Glomerular endothelial cell (primary cell): ENCODE measurements at places on chromosomes 13 and 19. TPM values are rescaled to one million over a fixed set of nuclear protein-coding genes. Genes with fewer than 3 reads are reported as not detected.

TNFSF9 gene
- total RNA-seq: 8.2 and 12.1 TPM in 2 replicates

RPS16 gene
- total RNA-seq: 802 and 1,288 TPM in 2 replicates

NMRK2 gene
- not detected in 2 replicates for total RNA-seq

CEACAM6 gene
- total RNA-seq: not detected in 2 replicates

SHISA2 gene
- 15.5 and 48.6 TPM in 2 replicates for total RNA-seq

TMED1 gene
- total RNA-seq: 50.2 and 50.7 TPM in 2 replicates

ZNF665 gene
- 1.9 and 2.5 TPM in 2 replicates for total RNA-seq

SULT2B1 gene
- 0.19 TPM in 1 of 2 replicates, not detected in the other for total RNA-seq

KRTDAP gene
- total RNA-seq: not detected in 2 replicates
